ENCODE measurements at places on chromosomes 12 and 14.

- no peak for DNase-seq
Measured at GRCh38 chr14:103569408-103569807, 6.6 kb downstream of the COA8 start.

DNA sequence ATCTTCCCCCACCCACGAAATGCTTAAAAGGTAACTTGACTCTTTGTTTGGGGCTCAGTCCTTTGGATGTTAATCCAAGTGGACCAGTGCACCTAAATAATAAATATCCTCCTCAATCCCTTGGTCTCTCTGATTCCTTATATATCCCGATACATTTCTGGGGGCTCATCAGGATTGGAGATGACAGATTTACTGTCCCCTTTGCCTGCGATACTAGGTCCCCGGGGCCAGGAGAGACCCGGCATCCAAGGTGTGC, 26.3 kb downstream of the KLRK1 start:
- DNase-seq, result no peak

DNA sequence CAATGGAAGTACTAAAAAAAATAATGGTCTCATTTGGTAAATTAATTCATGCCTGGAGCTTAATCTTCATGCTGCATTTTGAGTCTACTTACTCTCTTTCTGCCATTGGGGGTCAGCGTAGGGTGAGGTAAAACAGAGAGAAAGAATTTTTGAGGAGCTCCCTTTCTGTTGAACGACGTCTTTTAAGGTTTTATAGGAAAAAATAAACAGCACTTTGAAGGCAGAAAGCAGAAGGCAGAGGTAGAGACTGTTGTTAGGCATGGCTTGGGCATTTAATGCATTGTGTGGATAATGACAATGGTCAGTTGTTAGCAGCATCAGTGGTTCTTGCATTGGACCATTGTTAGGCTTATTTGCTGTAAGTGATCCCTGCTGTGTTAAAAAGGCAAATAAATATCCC, 557.2 kb upstream of the STXBP6 start:
- no peak for DNase-seq

DNA sequence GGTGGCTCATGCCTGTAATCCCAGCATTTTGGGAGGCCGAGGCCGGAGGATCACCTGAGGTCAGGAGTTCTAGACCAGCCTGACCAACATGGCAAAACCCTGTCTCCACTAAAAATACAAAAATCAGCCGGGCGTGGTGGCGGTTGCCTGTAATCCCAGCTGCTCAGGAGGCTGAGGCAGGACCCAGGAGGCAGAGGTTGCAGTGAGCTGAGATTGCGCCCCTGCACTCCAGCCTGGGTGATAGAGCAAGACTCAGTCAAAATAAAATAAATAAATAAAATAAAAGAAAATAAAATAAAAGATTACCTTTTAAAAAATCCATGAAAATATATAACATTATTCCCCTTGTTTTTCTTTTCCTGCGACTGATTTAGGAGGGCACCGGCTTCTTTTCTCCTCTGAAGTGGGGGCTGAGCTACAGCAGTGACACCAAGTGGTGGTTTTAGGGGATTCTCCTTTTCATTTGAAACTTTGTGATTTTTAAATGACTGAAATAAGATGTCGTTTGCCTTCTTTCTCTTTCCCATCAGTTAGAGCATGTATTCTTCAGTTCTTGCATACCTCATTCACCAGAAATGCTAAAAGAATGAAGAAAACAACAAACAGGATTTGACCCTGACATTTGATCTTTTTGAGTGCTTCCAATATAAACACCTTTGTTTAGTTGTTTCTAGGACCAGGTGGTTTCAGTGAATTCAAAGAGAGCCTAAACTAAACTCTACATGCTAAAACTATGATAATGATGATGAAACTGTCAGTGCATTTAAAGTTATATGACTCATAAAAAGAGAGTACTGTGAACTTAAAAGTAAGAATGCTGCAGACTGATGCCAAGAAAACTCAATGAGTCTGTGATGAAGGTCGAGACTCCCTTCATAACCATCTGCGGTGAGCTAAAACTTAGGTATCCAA, 22.6 kb upstream of the PKP2 start:
- DNase-seq, result no peak

GRCh38 chr12:93186621-93187020, 191.1 kb upstream of the NUDT4 start:
- DNase-seq, result no peak

DNA sequence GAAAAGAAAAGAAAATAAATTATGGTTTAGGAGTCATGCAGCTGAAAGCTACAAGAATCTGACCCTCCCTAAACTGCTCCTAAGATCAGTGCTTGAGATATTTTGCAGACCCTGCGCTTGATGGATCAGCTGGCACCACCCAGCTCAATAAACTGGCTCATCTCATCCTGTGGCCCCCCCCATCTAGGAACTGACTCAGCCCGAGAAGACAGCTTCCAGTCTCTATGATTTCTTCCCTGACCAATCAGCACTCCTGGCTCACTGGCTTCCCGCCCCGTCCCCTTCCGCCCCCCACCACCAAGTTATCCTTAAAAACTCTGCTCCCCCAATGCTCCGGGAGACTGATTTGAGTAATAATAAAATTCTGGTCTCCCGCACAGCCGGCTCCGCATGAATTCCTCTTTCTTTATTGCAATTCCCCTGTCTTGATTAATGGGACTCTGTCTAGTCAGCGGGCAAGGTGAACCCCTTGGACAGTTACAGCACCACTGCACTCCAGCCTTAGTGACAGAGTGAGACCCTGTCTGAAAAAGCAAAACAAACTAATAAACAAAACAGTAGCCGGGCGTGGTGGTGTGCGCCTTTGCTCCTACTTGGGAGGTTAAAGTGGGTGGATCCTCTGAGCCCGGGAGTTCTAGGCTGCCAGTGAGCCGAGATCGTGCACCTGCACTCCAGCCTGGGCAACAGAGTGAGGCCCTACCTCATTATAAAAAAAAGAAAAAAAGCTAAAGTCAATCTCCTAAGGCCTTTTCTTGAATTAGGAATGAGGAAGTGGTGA, 24.5 kb upstream of the SPTLC2 start:
- no peak for DNase-seq

DNA sequence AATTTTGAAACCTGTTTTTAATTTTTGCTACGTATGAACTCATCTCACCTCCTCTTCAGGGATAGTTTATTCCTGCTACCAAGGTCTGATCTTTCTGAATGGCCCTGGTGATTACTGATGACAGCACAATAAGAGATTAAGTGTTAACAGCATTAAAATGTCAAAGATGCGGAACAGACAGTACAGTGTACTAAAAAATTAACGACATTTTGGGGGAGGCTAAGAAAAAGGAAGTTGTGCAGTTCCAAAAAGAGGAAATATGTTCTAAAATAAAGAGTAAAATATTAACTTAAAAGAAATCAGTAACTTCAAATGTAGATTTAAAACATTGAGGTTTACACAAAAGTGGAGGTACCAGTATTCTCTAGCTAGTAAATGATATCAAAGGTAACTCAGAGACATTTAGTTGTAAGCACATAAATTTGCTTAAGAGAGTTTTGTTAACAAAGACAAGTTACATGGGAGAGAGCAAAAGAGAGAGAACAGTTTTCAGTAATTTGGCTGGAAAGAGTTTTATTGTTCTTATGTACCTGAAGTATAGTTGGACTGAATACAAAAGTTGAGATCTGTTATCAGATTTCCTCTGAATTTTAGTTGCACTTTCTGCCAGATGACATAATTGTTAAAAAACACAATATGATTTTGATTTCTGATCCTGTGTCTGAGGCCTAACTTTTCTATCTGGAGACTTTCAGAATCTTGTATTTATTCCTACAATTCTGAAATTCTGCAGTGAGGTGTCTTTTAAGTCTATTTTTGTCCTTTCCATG, 4.2 kb upstream of the CLECL1 start:
- no peak for DNase-seq

DNA sequence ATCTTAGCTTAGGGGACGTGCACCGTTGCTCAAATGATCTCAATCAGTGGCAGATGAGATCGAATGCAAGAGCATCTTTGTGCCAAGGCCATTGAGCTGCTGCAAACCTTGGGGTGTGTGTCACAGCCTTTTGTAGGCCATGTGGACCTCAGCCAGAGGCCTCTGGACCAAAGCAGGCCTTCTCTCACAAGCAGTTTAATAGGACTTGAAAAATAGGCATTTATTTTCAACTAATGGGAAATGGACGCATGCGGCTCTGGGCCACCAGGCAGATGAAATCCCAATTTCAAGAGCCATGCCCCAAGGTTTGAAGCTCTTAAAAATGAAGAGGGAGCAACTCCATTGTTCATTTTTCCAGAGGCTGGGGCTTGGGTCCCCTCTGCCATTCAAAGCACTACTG, 87.3 kb downstream of the TTC7B start:
- DNase-seq, result no peak

DNA sequence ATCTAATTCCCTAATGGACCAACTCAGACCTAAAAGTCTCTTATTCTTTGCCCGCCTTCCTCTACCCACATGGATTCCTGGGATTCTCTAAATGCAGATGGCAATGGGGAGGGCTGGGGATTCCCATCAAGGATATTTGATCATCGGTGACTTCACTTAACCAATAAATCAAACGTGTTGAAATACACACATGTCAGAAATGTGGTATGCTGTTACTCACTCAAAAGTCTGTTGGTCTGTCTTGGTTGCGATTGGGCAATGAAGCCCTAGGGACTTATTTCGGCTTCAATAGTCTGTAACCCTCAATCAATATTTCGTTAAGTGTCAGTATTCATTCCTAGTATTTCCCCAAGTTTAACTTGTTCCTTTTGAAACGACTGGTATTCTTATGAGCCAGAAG, 117.2 kb upstream of the DIO3 start:
- DNase-seq, result no peak

DNA sequence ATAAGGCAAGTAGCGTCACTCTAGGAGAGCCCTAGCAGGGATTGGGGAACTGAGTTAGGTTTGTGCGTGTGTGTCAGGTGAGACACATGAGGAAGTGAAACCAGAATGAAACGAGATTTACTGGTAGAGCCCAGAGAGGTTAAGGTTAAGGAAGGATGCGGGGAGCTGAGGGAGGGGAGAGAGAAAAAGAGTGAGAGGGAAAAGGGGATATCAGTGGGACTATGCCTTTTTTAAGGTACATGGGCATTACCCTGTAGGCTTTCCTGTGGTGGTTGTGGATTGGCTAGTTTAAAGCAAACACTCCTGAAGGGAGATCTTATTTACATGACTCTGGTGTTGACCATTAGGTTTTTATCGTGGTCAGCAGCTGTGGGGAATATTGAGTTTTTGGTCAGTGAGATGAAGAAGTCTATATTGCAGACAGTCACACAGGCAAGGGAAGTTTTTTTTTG, 13.9 kb downstream of the ZDHHC17 start:
- DNase-seq, result no peak

- DNase-seq, result no peak
Measured at GRCh38 chr14:98227000-98227726, 1044.8 kb downstream of the BCL11B start.

DNA sequence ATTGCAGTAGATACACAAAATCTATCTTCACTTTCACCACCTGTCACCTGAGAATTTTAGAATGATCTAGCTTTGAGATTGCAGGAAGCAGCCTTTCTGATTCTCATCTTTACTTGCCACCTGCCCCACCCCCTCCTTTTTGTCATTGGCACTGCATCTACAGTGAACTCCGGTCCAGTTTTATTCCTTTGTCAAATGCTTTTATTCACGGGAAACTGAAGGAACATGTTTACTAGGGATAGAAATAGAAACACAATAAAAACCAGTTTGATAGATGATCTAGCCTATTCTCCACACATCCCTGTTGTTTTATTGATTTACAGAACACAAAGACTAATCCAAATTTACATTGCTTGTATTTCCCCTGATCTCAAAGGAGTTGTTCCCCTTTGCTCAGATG, 471.7 kb upstream of the STXBP6 start:
- no peak for DNase-seq

DNA sequence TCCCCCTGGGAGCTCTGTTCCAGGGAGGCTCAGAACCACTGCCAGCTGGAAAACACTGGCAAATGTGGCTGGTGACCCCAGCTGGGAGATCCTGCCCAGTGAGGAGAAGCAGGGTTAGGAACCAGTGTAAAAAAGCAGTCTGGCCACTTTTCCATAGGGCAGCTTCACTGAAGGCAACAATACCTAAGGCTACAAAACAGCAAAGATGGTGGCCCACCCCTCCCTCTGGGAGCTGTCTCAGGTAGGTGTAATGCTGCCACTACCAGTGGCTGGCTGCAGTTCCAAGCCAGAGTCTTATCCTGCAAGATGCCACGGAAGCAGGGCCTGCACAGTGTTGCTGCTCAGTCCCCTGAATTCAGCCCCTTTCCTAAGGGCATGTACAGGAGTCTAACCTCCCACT, 50.6 kb upstream of the ANO6 start:
- DNase-seq, result no peak

GRCh38 chr14:24331731-24332267, 3.1 kb downstream of the ADCY4 start:
- no peak for DNase-seq

DNA sequence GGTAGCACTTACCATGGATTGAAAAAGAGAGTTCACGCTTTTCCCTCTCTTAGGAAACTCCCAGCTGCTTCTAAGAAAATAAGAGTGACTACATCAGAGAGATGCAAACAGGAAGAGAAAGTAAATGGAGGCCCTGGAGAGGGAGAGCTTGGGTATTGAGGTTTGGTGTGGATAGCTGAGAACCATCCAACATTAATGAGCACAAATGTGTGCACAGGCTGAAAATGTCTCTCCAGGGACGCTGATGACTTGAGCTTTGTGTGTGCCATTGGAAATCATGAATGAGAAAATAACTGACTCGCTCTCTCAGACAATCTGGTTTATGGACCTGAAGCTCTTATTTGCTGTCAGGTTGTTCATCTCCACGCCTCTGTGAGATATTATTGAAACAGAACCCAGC, 318.8 kb downstream of the NRXN3 start:
- DNase-seq, result no peak

DNA sequence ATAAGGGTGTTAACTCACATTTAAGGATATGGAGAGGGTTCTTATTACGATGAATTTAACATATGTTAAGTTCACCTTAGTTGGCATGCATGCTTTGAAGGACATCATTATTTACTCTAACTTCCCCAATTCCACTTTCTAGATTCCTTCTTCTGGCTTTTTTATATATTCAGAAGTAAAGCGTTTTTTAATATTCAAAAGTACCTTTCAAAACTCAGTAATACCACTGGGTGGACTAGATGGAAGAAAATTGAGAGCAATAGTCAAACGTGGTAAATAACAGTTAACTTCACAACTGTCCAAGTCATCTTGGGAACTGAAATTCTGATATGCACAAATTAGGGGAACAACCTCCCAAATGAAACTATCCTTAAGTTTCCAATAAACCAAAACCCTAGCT, 9.1 kb downstream of the SINHCAF start:
- no peak for DNase-seq

- no peak for DNase-seq
Measured at GRCh38 chr12:72296389-72296788, 24.2 kb downstream of the TRHDE start.

DNA sequence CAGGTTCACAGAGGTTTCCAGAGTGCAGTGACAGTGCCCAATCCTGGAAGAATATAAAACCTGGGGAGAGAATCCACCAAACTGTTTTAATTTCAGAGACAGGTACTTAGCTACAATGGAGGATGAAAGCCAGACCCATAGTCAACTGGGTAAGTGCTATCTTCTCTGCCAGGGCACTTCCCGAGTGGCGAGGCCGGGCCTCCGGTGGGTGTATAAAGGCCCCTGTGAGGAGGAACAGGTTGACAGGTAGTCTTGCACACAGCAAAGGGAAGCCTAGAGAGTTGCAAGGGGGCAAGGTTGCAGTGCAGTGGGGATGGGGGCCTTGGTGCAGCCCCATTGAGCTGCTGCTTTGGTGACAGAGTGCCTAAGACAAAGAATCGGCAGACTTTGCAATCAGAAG, 130.7 kb downstream of the SLC38A6 start:
- DNase-seq, result no peak
